Putamen (tissue), 1 donor: ENCODE measurements at places on chromosomes 7 and 10.

DNA sequence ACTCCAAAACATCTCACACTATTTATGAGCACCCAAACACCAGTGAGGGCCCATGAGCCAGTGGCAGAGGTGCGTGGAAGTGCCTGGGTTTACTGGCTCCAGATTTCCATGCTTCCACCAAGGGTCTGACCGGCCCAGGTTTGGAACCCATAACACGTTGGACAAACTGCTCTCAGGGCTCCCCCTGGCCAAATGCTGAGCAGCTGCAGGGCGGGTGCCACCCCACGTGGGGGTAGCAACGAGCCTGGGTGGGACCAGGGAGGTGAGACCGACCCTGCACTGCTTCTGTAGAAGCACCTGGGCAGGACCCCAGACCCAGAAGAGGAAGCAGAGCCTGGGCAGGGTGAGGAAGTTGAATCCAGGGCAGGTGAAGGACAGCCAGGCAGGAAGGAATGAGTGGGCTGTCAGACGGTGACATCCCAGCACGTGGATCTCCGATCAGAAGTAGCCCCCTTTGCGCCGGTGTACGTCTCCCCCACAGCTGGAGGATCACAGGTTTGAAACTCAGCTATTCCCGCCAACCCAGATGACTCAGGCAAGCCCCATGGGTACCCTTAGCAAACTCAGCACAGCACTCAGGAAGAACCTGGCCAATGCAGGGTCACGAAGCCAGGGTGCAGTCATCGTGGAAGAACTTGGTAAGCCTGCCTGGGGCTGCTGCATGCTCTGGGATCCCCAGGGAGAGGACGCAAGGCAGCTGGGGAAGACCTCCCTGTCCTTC is 100.4 kb upstream of the DDC start:
- DNase-seq, result no peak

DNA sequence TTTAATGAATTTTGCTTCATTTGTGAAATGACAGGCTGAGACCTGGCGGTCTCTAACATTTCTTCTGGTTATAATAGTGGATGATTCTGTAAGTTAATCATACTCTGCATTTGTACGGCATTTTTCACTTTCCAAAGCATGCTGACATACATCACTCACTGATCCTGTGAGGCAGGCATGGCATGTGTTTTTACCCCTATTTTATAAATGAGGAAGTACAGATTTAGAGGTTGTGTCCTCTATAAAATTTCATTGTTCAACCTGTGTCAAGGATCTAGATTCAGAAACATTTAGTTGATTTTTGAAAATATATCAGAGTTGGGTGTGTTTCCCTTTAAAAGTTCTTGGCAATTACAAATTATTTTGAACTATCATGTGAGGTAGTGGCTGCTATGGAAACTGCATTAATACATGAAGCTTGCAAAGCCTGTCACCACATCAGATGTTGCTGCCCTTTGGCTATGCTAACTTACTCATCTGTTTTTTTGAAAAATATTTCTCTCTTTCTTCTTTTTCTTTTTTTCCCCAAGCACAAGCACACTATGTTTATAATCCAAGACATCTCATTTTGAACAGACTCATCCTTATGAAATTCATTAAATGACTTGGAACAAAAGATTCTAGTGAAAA is 172.7 kb downstream of the GNAI1 start:
- no peak for DNase-seq

DNA sequence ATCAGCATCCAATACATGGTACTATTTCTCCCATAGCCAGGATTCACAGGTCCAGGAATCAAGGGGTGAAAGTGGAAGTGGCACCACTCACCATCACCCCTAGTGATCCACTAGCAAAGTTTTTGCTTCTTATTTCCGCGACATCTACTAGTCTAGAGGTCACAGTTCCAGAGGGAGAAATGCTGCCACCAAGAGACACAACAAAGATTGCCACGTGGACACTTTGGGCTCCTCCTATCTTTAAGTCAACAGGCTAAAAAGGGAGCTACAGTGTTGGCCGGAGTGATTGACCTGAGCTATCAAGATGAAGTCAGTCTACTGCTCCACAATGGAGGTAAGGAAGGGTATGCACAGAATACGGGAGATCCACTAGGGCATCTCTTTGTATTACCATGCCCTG is 178.2 kb downstream of the AKR1D1 start:
- DNase-seq, result no peak

GRCh38 chr7:151744656-151745638 is 132.0 kb downstream of the PRKAG2 start:
- no peak for DNase-seq

DNA sequence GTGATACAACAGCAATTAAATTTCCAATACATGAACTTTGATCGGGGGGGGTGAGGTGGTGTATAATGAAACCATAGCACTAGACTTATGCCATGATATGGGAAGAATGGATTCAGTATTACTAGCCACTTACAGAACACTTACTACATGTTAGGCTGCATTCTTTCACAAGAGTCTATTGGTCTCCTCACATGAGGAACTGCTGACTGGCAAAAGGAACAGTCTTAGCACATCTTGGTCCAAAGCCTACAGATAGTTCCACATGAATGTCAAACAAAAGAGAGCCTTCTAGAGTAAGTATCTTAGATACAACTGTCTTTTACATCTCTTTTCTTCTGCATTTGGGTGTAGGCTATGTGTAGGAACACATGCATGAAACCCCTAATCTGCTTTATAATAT is 115.9 kb upstream of the DNAJB12 start:
- DNase-seq, result no peak
